ENCODE measurements at places on chromosomes 7 and 10.

DNA sequence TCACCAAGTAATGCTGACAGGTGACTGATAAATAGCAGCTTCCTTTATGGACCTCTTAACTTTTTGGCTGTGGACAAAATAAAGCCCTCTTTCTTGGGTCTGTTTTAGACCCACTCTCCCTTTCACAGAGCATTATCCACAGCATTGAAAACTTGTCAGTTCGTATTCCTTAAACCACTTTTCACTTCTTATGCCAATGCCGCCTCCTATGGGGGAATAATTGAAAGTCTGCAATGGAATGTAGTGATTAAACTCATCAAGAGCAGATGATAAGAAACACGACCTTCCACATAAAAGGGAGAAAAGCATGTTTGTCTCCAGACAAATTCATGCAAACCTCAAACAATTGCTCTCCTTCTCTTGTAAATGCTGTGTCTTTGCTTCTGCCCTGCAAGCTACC lies 153.4 kb downstream of the SORCS1 start:
- DNase-seq: no peak

- no peak for DNase-seq
Observed at GRCh38 chr7:52992479-52993162, 42.8 kb upstream of the POM121L12 start.

DNA sequence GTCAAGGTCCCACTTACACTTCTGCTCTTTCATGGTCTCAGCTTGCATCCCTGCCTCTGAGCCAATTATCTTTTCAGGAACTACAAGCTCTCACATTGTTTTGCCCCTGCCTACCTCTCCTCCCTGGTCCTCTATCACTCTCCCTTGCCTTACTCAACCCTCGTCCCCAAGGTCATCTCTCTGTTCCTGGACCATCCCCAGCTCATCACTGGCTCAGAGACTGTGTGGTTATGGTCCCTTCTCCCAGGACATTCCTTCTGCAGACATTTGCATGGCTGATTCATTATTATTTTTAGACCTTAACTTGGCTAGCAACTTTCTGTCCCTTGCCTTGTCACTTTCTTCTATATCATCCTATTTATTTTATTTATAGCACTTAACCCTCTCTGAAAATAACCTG lies 17.8 kb upstream of the GPAM start:
- no peak for DNase-seq

DNA sequence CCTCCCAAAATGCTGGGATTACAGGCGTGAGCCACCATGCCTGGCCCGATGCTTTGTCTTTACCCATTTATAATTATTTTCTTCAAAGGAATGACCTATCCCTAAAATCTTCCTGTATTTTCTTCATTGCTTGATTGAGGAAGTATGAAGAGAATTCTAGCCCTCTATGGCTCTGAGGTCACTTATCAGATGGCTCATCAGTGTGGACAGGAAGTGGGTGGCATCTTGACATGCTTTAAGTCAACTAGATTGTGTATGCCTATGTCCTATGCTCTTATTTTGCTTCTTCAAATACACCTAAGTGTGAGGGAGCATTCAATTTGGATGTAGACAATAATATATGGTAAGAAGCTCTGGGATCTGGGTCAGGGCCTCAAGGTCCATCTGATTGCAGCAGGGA lies 1020.5 kb downstream of the LRMDA start:
- DNase-seq: no peak

GRCh38 chr10:4839353-4839752 lies 13.3 kb downstream of the AKR1E2 start:
- no peak for DNase-seq

DNA sequence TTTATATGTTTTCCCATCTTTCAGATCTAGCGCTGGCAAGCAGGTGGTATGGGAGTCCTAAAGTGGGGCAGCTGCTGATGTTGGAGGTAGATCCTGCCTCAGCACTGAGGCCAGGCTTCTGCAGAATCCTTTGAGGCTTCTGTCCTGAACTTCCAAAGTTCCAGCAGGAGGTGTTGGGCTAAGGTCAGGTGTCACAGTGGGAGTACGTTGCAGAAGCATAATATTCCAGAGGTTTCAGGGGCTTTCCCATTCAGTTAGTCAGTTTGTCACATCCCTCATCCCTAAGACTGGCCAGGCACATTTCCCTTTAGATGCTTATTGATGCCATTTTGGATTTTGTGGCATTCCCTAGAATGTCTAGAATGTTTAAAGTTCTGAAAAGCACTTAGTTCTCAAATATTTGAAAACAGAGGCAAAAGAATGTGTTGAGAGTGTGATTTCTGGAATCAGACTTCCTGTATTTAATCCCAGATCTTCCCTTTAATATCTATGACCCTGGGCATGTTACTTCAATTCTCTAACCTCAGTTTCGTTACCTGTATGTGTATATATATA lies 319.1 kb upstream of the PHYHIPL start:
- DNase-seq: no peak

GRCh38 chr10:16944402-16944801 lies 127.2 kb upstream of the RSU1 start:
- DNase-seq: no peak

- DNase-seq: peak; percentile 97
Observed at GRCh38 chr10:29784175-29784773, 149.5 kb upstream of the SVIL start.

- DNase-seq: no peak
Observed at GRCh38 chr10:107986571-107986970, 822.1 kb upstream of the SORCS1 start.

DNA sequence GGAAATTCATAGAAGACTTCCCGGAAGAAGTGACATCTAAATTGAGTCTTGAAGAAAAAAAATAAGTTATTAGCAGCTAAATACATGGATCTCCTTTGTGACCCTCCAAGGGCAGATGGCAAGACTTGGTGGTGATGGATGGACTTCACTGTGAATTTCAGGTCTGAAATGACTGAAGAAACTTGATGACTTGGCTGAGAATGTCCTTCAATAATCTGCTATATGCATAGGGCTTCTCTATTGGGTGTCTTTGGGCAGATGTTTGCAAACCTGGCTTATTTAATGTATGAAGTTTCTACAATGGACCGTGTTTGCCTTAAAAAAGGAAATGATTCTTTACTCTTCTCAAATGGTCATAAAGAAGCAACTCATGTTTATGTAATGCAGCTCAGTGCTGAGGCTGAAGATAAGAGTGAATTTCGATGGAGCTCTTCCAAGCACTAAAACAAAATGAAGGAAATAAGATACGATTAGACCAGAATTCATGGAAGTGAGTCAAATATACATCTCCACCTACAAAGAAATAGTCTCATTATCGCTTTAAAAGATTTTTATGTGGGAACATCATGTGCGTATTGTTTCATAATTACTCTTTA lies 116.6 kb upstream of the WDR11 start:
- no peak for DNase-seq

DNA sequence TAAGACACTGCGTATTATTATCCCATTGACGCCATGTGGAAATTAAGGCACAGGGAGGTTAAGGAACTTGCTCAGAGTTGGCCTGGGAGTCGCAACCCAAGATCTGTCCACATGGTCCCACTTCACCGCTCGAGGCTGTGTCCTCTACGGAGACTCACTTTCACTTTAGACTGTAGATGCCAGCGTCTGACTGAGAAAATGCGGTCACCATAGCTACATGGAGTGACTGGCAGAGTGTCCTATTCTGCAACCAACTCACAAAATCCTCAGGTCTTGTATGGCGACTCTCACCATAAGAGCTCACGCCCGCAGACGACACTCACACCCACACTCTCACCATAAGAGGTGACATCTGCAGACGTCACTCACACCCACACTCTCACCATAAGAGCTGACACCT lies 257.9 kb downstream of the PTPRN2 start:
- no peak for DNase-seq

GRCh38 chr7:149147752-149148653 lies 750 bp downstream of the ZNF398 start:
- no peak for DNase-seq

- DNase-seq: no peak
Observed at GRCh38 chr10:4595719-4596319, 230.2 kb upstream of the AKR1E2 start.

DNA sequence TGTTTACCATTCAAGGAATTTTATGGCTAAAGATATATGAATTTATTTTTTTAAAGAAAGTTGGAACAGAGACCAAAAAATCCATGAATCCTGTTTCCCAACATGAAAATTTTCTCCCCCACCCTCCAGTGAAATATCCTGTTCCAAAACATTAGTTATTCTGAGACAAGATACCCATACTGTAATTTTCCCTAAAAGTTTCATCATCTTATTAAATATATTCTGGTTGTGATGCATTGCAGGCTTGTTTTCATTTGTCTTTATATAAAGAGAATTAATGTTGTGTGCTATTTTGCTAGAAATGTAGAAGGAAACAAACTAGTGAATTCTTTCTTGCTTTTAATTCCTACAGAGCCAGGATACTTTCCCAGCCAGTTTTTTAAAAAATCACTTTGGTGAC lies 106.6 kb downstream of the EXOC4 start:
- DNase-seq: no peak

- DNase-seq: peak; percentile 7
Observed at GRCh38 chr7:18064242-18064838, 36.7 kb upstream of the PRPS1L1 start.

DNA sequence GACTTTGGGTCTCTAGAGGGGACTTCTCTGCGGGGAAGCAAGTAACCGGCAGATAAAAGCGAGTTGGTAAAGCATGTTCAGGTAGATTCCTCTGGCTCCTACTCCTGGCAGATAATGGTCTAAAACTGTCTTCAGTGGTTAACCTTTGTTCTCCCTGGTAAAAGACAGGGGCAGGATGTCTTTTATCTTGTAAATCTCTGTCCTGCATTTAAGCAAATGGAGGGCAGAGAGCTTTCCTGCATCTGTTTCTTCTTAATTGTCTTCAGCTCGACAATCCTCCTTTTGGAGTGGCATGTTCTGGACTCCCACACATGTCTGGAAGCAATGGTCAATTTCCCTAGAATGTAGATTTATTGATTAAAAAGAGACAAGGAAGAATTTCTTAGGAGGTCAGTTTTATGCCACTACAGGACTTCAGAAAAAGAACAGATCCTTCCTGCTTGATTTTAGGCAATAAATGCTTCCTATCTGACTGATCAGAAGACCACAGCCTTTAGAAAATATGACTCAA lies 16.6 kb downstream of the C7orf33 start:
- no peak for DNase-seq

- DNase-seq: no peak
Observed at GRCh38 chr7:67896721-67897120, 900.1 kb downstream of the TYW1 start.

GRCh38 chr7:133353775-133354174 lies 100.9 kb downstream of the EXOC4 start:
- no peak for DNase-seq

GRCh38 chr7:37765872-37766525 lies 82.4 kb upstream of the NME8 start:
- no peak for DNase-seq

DNA sequence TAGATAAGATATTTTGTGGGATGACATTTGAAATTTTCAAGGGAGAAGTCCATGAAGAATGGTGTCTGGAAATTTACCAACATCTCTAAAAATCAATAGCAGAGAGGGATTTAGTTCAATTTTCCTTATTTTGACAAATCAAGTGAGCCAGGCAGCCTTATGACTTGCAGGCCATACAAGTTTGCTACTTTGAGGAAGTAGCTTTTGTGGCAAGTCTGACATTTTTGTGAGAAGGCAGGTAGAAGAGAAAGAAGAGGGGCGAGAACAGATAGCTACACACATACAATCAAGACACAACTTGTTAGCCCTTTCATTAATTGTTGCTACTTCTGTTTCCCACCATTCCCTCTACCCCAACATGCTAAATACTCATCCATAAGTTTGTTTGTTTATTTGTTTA lies 74.5 kb upstream of the OIT3 start:
- no peak for DNase-seq

DNA sequence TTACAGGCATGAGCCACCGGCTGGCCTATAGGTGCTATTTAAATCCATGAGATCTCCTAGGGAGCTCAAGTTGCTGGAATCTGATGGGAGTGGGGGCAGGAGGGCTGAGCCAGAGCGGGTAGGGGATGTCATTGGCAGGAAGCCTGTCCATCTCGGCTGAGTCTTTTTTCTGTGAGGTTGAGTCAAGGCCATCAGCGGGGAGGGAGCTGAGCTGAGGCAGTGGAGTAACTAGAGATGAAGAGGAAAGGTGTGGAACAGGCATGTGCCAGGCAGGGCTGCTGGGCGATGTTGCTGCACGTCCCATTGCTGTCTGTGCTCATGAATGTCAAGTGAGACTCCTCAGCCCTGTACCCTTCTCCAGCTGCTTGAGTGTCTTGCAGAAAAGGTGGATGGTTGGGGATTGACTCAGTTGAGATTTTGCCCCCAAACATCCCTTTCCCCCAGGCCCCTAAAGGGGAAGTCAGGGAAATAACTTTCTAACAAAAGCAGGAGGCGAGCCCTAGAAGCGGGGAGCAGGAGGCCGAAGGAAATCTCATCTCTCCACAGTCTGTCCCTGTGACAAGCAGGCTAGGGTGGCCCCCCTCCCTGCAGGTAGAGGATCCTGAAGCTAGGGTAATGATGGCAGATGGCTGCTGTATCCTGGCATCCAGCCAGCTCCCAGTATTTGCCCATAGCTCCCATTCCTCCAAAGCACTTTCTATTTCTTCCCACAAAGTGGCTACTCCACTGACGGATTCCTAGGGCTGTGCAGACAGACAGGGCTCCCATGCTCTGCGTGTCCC lies 5.4 kb downstream of the ATP6V1F start:
- no peak for DNase-seq

- DNase-seq: no peak
Observed at GRCh38 chr7:112083776-112084355, 122.3 kb downstream of the DOCK4 start.

- no peak for DNase-seq
Observed at GRCh38 chr7:51455086-51455485, 138.5 kb upstream of the COBL start.

- no peak for DNase-seq
Observed at GRCh38 chr10:97327348-97328294, 6.9 kb downstream of the FRAT2 start.

DNA sequence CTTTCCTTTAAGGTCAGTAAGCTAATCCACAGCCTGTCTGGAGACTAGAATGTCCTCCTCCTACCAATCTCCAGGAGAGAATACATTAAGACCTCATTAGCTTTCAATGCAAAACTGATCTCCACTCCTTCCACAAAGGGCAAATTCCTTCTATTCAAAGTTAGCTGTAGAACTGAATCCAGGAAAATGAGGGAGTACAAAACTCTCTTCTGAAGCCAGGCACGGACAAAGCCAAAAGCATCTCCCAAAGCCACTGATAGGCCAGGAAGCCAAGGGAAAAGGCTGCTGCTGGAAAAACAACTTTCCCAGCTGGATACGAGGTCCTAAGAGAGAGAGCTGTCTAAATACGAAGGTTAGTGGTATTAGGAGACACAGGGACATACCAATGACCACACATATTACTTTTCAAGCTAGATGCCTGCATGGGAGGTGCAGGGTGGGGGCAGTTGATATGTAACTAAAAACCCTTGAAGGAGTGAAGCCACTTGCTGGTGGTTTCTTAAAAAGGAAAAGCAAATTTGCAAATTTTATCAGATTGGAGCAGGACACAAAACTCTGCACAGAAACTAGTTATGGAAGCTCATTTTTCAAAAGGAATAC lies 43.6 kb downstream of the MKX start:
- DNase-seq: no peak

- no peak for DNase-seq
Observed at GRCh38 chr10:101535949-101536348, 52.1 kb downstream of the POLL start.

GRCh38 chr7:38054199-38054598 lies 123.8 kb upstream of the STARD3NL start:
- no peak for DNase-seq

GRCh38 chr7:40138973-40139372 lies 4.2 kb downstream of the SUGCT start:
- DNase-seq: no peak

All from Panc1 (cell line).